ENCODE measurements at places on chromosomes 12 and 14.

GRCh38 chr12:40405419-40405818, 180.6 kb downstream of the LRRK2 start:
- DNase-seq = no peak

DNA sequence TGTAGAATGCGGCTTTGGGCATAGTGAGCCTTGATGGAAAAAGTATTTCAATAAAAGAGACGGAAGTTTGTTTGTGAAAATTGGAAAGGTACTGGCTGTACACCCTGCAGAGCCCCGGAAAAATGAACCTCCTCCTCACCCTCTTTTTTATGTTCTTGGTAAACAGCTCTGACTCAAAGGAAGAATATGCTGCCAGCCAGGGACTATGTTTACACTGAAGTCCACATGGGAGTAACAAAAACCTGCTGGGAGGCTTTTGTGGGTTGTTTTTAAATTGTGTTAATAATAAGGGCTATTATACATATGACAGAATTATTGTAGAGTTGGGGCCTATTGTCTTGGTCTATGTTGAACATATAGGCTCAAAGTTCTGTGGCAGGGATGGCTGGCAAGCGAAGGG, 70.7 kb downstream of the TTC8 start:
- DNase-seq = no peak

GRCh38 chr14:93105362-93105761, 10.4 kb downstream of the ITPK1 start:
- no peak for DNase-seq

DNA sequence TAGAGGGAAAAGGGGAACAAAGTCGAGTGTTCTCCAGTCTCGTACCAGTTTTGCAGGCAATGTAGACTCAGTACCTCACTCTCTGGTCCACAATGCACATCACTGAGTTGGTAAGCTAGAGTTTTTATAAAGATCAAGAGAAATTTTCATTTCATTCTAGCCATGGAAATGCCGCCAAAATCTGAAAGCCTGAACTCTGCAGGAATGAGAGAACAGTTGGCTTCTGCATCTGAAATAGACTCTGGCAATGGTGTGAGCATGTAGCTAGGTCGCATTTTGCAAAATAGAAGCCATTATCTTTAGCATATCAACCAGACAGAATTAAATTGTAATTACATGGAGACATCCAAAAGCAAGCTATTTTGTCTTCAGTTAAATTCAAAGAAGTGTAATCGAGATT, 381.0 kb downstream of the NOVA1 start:
- no peak for DNase-seq

DNA sequence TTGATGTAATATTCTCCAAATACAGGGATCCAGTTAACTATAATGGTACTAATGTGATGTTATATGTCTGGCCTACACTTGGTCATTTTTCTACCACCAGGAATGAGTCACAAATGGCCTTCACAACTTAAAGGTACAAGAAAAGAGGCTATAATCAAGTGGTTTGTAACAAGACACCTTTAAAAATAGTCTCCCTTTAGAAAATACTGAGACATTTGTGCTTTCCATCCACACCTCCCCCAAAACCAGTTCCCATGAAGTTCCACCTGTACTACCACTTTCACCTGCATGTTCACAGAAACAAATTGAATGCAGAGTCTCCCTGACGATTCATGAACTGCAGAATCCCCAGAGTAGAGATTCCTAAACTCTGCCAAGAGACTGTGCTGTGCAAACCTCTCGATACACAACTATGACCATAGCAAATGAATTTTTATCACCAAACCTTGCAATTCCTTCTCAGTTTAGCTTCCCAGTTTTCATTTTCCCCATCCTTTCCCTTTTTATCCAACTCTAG, 6.0 kb downstream of the BTG1 start:
- DNase-seq = no peak

- DNase-seq = no peak
Measured at GRCh38 chr12:56461235-56462159, 6.9 kb upstream of the SPRYD4 start.

- no peak for DNase-seq
Measured at GRCh38 chr12:58097741-58098140, 156.4 kb downstream of the ATP23 start.

DNA sequence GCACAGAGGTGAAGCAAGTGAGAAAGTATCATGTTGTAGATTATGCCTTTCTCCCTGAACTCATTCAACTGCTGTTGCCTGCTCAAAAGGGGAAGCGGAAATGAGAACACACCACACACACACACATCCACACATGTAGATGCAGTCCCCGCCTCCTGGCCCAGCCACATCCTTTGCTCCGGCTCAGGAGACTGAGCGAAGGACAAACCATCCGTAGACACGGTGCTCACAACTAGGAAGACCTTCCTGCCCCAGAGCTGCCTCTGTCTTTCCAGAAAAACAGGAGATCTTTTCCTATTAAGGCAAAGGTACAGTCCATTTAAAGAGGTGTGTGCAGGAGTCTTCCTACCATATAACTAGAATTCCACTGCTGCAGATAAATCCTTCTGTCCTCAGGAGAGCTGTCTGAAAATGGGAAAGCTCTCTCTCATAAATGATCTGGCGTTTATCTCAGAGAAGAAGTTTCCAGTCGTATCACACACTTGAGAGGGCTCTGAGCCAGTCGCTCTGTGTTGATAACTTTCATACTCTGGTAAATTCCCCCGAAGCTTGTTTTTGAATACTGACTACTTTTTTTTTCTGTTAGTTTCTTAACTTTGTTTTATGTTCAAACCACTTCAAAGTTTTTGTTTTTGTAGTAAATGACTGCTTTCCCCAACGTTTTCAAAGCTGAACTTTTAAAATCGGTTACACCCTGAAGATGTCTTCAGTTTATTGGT, at the start of gene TESPA1:
Gene TESPA1 (minus strand): TSS at position 105 of the 719 bp plus-strand sequence. CDS start 10,200 bp downstream, outside the sequence.
- peak; percentile 92 for DNase-seq

DNA sequence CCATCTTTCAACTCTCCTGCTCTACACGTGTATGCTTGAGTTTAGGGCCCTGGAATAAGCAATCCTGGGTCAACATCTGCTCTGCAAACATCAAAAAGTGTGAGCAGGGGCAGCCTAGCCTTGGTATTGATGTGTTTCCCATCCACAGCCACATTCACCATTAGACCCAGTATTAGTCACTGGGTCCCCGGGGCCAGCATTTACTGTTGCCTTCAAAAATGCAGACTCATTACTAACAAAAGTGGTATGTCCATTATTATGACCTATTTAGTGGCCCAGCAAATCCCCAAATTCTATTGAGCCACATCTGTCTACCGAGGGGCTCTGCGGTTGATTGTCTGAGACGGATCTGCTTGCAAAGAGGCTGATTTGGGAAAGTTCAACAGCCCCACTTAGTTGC, 661.8 kb downstream of the DIO2 start:
- no peak for DNase-seq

- DNase-seq = no peak
Measured at GRCh38 chr14:100748403-100748802, 21.7 kb downstream of the DLK1 start.

DNA sequence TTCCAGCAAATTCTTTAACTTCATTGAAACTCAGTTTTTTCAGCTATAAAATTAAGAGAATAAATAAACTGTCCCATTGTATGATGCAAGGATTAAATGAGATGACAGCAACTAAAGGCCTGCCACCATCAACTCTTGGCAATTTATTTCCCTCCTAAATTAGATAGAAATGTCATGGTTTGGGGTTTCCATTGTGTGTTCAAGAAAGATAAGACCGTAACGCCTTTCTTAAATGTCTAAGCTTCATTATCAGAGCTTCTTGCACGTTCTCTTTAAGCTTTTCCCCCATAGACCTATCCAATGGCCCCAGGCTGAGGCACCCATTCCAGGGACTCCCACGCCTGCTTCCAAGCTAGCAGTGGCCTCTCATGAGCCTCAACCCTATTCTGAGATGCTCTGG, 281.9 kb downstream of the CACNA1C start:
- no peak for DNase-seq

- DNase-seq = no peak
Measured at GRCh38 chr14:33030386-33030785, 91.7 kb downstream of the NPAS3 start.

DNA sequence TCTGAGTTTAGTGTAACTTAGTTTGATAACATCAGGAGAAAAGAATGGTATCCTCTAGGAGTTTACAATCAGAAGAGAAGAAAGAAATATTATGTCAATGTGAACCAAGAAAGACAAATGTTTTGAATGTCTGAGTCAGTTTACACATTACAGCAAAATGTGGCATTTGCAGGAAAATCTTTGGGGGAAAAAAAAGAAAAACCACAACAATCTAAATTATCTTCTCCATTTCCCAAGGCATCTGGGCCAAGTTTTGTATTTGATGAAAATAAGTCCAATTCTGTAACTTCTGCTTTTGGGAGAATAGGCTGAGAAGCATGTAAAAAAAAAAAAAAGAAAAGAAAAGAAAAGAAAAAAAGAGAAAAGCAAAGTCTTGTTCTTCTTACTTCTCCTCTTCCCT, 58.8 kb upstream of the FLRT2 start:
- DNase-seq = no peak

GRCh38 chr14:39488600-39488999, 56.4 kb upstream of the FBXO33 start:
- no peak for DNase-seq

DNA sequence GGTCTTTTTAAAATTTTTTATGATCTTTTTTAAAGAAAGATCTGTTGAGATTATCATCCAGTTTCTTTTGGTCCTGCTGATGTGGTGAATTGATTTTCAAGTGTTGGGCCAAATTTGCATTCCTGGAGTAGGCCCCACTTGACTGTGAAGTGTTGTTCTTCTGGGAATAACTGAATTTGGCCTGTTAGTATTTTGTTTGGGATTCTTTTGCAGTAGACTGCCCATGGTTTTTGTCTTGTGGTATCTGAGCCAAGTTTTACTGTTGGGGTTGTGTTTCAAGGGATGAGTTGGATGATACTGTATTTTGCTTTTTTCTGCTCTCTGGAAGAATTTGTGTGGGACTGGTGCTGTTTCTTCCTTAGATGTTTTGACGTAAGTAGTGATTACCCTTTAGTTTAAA, 4.0 kb upstream of the SYCP3 start:
- no peak for DNase-seq

GRCh38 chr12:122894193-122895121, 1.5 kb downstream of the VPS37B start:
- no peak for DNase-seq

DNA sequence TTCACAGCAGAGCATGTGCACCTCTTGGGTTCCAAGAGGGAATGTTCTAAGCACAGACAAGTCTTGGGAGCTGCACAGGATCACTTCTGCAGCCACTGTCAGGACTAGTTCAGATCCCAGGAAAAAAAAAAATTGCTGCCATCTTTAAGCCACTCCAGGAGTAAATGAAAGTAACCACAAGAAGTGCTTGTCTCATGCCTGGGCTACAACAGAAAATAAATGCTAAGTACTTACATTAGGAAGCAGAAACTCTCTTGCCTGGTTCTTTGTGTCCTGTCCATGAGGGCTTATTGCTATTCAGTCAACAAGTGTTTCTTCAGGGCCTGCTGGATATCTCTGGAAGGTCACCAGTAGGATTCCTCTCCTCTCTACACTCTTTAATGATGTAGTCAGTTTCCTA, 176.1 kb downstream of the KTN1 start:
- no peak for DNase-seq

DNA sequence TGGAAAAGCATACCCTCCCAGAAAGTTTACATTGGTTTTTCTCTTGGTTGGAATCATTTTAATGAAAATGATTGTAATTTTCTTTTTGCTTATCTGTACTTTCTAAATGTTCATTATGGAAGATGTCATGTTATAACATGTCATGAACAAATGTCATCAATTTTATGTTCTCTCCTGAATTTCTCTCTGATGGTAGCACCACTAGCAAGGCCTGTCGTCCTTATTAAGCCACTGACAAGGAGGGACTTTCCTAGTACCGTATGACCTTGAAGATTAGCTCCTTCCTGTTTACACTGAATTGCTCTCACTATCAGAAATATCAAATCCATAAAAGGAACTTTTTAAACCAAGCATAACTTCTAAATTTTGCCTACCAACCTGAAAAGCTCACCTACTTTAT, 99.0 kb downstream of the ESR2 start:
- no peak for DNase-seq

GRCh38 chr12:14364583-14365271, 755 bp upstream of the ATF7IP start:
- DNase-seq = no peak

- no peak for DNase-seq
Measured at GRCh38 chr12:56220611-56221231, 1.0 kb downstream of the RNF41 start.

DNA sequence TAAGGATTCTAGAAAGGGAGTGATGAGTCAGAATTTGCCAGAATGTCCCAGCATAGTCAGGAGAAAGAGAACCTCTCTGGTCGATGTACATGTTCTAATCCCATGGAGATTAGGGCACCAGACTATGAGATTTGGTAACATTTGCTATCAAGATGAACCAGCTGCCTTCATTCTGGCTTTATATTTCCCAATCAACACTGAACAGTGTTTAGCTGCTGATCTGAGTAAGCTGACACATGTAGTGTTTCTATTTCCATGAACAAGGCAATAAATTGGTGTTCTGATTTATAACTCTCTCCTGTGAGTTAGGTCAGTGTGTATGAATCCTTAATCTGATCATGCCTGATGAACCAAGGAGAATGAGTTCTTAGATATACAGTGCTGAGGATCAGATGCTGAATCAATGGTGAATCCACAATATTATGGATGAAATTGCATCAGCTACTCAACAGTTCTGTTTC, 158.0 kb upstream of the AMIGO2 start:
- no peak for DNase-seq

GRCh38 chr14:33738029-33738428, 212.8 kb downstream of the EGLN3 start:
- no peak for DNase-seq

- no peak for DNase-seq
Measured at GRCh38 chr14:98006008-98006407, 1208.8 kb downstream of the VRK1 start.

DNA sequence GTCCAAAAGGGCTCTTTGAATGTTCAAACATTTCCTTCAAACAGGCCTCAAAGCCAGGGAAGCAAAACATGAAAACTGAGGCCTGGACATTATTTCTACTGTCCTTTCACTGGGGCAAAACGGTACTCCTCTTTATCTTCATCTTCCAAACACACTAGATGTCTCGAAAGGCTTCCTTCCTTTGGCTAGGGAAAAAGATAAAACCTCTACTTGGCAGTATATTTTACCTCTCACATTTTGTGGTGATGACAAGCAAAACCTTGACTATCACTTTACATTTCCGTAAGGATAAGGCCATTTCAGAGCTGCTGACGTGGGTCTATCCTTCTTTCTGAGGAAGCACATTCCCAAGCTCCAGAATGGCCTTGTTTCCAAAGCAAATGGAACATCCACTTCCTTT, 9.9 kb downstream of the STAB2 start:
- DNase-seq = no peak

- peak; percentile 15 for DNase-seq
Measured at GRCh38 chr12:94762259-94762942, 112.0 kb upstream of the TMCC3 start.

- DNase-seq = no peak
Measured at GRCh38 chr14:76884853-76885276, 58.7 kb downstream of the LRRC74A start.

GRCh38 chr14:102540315-102541028, 30.9 kb upstream of the ANKRD9 start:
- DNase-seq = no peak

- DNase-seq = no peak
Measured at GRCh38 chr12:113239811-113240331, 18.6 kb downstream of the TPCN1 start.

All from activated CD4-positive, alpha-beta T cell treated with anti-CD3 and anti-CD28 coated beads, Interleukin-2, amount 10 ng/mL, durations not matched to agents 7 days and 5 days (primary cell).